ENCODE measurements at places on chromosomes 5 and 9.

GRCh38 chr9:72751541-72751940 is 201.3 kb downstream of the ALDH1A1 start:
- no peak for DNase-seq

- no peak for DNase-seq
Observed at GRCh38 chr5:78808818-78809217, 160.2 kb upstream of the LHFPL2 start.

DNA sequence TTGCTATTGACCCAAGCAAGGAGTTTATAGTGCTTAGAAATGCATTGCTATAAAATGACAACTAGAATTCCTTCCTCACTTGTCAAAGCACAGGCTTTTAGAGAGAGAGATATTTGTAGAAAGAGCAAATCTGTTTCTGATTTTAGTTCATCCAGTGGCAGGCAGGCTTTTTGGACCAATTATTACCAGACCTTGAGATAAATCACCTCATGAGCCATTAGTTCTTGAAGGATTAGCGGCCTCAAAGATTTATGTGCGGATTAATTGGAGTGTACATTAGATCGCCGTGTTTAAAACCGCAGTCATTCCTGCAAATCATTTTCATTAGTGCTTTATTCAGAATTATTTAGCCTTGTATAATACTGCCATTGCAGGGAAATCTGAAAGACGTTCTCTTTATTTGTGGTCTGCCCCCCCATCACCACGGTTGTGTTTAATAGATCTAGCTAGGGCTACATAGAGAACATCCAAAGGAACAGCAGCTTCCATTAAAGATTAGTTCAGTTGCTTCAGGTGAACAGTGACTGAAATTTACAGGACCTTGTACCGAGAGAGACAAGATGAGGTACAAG is 28.8 kb upstream of the TJP2 start:
- no peak for DNase-seq

DNA sequence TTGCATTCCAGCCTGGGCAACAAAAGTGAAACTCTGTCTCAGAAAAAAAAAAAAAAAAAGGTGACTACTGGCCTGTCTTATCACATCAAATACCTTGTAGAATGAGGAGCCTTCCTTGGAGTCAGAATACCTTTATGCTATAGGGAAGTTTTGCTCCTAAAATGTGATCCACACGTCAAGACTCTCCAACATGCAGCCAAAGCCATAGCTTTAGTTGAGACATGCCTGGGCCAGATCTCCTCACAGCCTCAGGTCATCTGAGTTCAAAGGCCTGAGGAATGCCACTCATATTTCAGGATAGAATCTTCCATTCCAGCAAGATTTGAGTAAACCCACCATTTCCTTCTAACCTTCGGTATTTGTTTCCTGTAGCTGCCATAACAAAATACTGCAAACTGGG is 13.7 kb upstream of the SOWAHA start:
- DNase-seq, result no peak

GRCh38 chr5:152505442-152506042 is 100.5 kb upstream of the NMUR2 start:
- DNase-seq, result peak; percentile 8

Data from CD4-positive, alpha-beta T cell treated with Interleukin-1 beta for 1 hour (primary cell).